ENCODE measurements at places on chromosomes 6 and 20.

DNA sequence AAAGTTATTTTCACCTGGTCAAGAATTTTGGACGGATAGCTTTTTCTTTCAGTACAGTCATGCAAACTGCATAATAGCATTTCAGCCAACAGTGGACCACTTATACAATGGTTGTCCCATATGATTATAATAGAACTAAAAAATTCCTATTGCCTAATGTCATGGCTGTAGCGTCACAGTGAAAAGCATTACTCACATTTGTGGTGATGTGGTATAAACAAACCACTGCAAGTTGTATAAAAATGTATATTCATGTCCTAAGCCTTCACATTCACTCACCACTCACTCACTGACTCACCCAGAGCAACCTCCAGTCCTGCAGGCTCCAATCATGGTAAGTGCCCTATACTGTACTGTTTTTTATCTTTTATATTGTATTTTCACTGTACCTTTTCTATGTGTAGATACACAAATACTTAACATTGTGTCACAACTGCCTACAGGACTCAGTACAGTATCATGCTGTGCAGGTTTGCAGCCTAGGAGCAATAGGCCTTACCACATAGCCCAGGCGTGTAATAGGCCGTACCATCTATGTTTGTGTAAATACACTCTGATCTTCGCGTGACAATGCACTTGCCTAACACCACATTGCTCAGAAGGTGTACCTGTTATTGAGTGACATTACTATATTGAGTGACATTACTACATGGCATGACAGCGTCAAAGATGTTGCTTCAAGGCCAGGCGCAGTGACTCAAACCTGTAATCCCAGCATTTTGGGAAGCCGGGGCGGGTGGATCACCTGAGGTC, 17.9 kb downstream of the ABHD12 start:
- no peak for DNase-seq

- no peak for DNase-seq
Observed at GRCh38 chr6:136764517-136764993, 27.7 kb downstream of the MAP3K5 start.

DNA sequence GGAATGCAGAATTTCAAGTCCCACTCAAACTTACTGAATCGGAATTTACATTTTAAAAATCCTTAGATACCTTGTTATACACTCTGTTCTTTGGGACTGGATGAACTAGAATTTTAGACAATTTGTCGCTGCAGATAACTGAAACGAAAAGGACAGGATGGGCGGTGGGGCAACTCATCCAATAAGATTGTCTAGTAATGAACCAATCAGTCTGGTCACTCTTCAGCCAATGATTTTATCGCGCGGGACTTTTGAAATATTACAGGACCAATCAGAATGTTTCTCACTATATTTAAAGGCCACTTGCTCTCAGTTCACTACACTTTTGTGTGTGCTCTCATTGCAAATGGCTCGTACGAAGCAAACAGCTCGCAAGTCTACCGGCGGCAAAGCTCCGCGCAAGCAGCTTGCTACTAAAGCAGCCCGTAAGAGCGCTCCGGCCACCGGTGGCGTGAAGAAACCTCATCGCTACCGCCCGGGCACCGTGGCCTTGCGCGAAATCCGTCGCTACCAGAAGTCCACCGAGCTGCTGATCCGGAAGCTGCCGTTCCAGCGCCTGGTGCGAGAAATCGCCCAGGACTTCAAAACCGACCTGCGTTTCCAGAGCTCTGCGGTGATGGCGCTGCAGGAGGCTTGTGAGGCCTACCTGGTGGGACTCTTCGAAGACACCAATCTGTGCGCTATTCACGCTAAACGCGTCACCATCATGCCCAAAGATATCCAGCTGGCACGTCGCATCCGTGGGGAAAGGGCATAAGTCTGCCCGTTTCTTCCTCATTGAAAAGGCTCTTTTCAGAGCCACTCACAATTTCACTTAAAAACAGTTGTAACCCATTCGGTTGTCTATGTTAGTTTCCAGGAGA, 41.9 kb upstream of the HFE start:
- DNase-seq = no peak

DNA sequence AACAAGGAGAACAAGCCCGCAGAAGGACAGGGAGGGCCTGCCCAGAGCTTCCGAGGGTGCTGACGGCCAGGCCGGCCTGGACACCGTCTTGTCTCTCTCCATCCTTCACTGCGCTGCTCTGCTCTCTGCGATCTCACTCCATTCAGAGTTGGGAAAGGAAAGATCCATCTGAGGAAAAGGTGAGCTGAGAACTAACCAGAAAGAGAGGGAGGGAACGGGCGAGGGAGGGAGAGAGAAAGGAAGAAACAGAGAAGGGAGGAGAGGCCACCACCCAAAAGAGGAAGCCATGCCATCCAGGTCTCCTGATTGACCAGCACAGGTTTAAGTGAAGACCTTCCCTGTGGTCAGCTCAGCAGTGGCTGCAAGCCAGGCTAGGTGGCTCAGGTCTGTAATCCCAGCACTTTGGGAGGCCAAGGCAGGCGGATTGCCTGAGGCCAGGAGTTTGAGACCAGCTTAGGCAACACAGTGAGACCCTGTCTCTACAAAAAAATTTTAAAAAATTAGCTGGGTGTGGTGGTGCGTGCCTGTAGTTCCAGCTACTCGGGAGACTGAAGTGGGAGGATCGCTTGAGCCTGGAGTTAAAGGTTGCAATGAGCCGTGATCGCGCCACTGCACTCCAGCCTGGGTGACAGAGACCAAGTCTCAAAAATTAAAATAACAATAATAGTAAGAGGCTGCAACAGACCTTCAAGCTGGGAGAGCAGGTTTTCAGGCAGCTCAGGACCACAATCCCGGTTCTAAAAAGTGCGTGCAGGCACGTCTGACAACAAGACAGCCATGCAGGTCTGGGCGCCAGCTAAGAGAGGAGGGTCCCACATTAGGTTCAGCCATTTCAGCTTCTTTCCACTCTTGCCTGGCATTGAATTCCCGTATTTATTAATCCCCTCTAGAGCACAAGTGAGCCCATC, 34.2 kb upstream of the DLGAP4 start:
- no peak for DNase-seq

DNA sequence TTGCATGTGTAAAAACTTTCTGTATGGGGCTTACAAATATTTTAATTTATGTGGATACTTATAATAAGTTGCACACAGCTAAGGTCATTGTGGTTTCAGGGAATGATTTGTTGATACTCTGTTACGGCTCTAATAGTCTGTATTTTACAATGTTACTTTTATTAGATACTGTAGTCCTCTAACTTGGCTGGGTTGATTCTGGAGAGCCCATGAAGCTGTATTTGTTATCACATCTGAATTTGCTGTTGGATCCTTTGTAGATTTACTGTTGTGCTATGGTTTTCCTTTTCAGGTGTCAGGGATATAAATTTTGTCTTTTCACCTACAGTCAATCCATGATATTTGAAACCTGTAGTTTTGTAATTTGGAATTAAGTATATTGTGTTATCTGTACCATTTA, 161.0 kb downstream of the ARID1B start:
- DNase-seq = no peak

GRCh38 chr6:46796848-46797580, 3.8 kb downstream of the MEP1A start:
- DNase-seq = no peak

DNA sequence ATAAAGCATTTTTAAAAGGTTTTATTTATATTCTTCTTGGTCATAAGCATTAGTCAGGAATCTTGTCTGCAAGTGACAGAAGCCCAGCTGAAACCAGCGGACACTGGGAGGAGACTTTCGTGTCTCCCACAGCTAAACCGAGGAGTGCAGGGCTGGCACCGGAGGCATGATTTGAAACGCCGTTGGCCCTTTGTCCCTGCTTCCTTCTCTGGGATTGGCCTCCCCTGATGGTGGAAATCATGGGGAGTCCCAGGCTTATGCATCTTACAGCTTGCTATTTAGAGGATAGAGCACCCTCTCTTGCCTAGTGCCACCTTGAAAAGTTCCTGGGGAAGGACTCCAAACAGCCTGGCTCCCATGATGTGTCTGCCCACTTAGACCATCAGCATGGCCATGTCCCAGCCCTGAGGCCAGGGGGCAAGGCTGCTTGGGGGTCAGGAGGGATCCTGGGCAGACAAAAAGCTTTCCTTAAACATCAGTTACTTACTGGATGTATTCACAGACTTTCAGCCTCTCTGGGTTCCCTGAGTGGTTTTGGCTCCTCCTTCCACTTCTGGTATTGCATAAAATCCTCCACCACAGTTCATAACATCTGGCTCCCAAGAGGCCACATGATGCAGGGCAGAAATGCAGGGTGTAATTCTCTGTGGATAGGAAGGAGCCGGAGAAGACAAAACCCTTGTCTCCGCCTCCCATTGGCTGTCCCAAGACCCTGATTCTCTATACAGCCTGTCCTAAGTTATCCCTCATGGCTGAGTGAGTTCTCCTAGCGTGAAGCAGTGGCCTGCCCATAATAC, 49.3 kb upstream of the INSM1 start:
- no peak for DNase-seq

DNA sequence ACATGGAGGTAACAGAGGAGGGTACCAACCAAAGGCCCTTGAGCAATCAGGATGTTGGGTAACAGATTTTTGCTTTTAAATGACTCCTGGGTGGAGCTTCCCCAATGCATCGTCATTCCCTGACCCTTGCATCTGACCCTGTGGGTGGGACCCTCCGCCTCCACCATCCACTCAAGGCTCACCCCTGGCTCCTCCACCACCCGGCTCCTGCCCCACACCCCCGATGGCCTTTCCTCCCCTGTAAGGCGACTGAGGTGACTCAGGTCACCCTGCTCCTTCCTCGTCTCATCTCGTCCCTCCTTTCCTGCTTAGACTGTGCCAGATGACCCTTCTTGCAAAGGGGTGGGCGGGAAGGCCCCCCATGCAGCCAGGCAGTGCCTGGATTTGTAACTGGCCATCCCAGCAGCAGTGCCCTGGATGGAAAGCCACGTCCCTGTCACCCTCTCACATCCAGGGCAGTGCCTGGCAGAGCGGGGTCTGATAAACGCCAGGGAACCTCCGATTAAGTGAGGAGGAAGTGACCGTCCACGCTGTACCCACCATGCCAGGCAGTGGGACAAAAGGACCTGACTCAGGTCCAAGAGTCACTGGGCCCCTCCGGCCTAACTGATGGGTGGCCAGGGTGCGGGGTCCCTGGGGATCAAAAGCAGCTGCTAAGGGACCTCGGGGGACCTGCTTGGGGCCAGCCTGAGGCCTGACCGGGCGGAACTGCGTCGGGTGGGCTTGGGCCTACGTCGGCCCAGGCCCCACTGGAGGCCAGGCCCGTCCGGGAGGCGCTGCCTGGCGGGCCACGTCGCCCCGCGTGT, 624 bp upstream of the NPEPL1 start:
- DNase-seq = no peak

Data from stimulated activated CD8-positive, alpha-beta memory T cell treated with anti-CD3 and anti-CD28 coated beads, Interleukin-4, amount 100 ng/mL, for 1 hour (primary cell).